ENCODE measurements at places on chromosomes 12 and 14.

- DNase-seq, result no peak
Observed at GRCh38 chr14:78367355-78367754, 197.2 kb downstream of the NRXN3 start.

DNA sequence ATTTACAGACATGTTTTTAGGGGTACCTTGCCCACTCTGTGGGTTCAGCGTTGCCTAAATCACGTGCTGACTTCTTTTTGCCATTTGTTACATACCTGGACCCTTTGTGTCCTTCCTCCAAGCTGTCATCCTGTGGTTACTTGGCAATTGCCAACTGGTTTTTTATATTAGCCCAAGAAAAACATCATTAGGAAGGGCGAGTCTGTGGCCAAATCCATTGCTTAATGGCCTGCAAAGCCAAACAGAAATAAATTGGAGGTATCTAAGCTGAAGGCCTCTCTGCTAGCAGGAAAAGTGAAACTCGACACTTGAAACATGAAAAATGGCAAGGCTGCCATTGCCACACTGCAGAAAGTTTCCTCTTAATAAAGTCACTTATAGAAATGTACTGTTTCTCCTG lies 190.4 kb downstream of the NUAK1 start:
- DNase-seq, result no peak

DNA sequence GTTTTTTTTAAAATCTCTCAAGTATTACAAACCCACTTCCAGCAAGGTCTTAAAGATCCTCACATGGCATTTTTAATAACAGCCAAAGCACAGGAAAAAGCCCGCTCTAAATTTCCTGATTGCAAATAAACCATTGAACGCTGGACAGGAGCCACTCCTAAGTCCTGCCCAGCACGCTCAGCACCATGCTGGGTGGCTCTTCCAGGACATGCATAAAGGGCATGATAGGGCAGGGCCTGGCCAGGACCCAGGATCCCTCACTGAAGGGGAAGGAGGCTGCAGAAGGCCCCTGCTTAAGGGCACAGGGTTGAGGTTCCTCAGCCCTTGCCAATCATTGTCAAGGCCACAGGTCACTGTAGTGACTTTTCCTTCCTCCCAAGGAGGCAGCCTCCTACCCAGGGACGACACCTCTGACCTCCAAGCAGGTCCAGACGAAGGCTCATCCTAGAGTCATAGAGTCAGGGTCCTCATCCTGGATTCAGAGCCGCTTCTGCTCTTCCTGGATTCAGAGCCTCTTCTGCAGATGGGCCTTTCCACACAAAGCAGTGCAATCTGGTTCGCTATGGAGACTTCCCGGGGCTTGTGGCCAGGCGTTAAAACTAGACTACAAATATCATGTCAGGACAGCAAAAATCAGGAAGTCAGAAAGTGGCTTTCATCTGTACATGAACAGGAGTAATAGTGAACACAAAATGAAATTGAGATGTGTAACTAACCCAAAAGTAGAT lies 123.8 kb downstream of the GCH1 start:
- DNase-seq, result no peak

DNA sequence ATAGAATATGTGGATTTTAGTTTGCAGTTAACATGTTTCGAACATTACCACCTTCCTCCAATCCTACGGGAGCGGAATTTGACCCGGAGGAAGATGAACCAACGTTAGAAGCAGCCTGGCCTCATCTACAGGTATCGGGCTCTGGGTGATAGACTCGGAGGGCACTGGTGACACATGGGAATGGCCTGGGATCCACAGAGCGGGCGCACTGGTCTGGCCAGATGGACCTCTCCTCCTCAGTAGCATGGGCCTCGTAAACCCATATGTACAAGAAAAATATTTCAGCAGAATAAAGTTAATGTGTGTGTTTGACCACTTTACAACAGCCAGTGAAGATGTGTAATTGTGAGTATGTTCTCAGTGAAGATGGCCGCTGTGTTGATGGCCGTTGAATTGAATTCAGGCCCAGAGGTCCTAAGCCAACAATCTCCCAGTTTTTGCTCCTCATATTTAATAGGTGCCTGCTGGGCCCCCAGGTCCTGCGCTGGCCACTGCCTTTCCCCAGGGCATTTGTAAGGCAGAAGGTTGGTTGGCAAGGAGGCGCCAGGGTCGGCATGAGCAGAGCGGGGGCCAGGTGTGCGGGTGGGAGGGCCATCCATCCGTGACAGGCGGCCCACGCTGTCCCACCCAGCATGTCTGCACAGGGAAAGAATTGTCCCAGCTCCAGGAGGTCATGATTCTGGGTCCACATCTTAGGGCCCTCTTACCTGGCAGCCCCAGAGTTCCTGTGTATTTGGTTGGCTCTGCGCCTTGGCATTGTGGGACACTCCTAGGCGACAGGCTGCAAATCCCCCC lies 82.0 kb upstream of the DYNC1H1 start:
- no peak for DNase-seq

- DNase-seq, result no peak
Observed at GRCh38 chr12:108381787-108382436, 42.8 kb upstream of the CMKLR1 start.

- DNase-seq, result no peak
Observed at GRCh38 chr12:125222876-125223275, 157.6 kb downstream of the AACS start.

DNA sequence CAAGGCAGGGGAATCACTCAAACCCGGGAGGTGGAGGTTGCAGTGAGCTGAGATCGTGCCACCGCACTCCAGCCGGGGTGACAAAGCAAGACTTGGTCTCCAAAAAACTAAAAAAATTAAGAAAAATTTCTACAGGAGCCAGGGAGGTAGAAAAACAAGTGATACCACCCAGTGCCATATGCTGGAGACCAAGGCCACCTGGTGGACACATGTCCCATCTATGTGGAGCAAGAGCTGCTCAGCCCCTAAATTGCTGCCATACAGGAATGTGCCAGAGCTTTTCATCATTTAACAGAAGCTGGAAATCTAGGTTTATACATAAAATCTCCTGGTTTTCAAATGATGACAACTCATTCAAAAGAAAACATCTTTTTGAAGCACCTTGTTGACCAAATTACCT lies 61.4 kb upstream of the ELK3 start:
- DNase-seq, result no peak

DNA sequence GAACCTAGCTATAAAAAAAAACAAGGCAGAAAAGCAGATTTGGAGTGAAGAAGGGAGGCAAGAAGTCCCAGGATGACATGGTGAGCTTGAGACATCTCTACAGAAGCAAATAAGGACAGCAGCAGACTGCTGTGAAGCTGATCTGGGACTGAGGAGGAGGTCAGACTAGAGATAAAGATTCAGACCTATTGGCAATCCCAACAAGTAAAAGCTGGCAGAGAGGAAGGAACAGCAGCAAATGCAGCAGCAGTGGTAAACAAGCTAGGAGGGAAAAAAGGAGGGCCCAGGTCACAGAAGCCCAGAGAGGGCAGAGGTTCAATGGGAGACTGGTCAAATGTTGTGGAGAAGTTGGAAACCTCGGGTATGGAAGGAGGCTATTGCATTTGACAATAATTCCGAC lies 11.3 kb downstream of the SPTB start:
- no peak for DNase-seq

DNA sequence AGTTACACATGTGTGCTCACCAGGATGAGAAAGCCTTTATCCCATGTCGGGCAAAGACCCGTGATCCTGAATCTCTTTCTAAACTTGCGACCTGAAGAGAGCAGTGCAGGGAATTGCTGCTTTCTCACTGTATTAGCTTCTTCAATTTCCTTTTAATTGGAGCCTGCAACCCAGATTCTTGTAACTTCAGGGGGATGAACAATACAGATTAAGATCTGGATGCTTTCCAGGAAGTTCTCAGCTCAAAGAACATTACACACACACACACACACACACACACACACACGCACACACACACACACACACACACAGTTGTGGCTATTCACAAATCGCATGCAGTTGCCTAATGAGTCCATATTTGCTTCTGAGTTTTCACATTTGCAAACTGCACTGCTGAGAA lies 268.3 kb downstream of the NPAS3 start:
- DNase-seq, result no peak

DNA sequence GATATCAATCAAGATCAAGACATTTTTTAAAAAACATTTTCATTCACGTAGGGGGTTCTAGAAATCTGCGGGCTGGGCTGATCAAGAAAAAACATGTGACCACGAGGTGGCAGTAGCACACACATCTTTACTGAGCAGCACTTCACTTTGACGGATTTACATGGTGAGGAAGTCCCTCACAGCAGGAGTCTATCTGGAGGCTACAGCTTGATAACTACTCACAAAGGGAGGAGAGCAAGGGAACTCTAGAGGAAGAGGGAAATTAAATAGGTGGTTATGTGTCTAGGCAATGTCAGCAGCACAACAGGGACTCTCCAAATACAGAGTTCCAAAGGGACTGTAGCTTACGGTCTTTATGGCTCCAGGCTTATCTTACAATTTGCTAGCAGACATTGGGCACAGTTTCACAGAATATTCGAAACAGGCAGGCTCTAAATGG lies 248.1 kb downstream of the DPY19L2 start:
- DNase-seq, result peak; percentile 88

- no peak for DNase-seq
Observed at GRCh38 chr12:25502118-25502517, 51.0 kb downstream of the LMNTD1 start.

GRCh38 chr14:88590173-88590572 lies 27.3 kb downstream of the ZC3H14 start:
- DNase-seq, result no peak

DNA sequence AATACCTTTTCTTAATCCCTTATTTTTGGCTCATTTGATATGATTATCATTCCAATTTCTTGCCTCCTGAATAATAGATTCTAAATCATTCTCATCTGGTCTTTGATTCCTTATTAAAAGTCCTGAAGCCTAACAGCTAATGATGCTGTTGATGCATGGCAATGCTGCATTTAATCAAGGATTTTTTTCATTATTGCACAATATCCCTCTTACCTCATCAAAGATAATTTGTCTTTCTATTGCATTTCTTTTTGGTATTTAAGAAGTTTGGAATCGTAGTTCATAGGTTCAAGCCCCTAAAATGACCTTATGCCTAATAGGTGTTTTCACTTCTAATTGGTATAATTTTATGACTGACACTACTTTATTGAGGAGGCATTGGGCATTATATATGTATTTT lies 648.2 kb upstream of the STXBP6 start:
- DNase-seq, result no peak

DNA sequence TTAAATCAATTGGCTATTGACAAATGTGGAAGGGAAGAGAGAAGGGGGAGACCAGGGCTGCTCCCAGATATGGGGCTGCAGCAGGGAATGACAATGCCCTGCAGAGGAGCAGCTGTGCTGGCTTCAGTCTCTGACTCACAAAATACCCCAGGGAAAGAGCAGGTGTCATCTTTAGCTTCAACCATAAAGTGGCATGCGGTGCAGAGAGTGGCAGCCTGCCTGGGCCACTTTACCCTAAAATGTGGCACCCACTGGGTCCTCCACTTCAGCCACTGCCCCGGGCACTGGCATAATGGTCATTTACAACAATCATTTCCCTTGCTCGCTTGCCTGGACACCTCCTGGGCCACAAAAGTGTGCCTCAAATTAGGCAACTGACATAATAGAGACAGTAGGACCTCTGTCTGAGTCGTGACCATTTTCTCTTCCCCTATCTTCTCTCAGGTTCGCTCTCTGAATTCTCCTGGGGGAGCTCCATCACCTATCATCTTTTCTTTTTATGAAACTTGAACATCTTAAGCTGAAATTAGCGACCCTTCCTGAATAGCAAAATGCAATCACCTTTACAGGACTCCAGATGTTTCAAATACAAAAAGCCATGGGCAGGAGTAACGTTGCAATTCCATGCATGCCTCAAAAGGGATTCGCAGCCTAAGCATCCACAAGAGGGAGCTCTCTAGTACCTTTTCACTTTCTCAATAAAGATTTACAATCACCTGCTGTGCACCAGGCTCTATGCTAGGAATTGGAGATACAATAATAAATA lies 179.9 kb upstream of the ATF7IP start:
- DNase-seq, result peak; percentile 21

DNA sequence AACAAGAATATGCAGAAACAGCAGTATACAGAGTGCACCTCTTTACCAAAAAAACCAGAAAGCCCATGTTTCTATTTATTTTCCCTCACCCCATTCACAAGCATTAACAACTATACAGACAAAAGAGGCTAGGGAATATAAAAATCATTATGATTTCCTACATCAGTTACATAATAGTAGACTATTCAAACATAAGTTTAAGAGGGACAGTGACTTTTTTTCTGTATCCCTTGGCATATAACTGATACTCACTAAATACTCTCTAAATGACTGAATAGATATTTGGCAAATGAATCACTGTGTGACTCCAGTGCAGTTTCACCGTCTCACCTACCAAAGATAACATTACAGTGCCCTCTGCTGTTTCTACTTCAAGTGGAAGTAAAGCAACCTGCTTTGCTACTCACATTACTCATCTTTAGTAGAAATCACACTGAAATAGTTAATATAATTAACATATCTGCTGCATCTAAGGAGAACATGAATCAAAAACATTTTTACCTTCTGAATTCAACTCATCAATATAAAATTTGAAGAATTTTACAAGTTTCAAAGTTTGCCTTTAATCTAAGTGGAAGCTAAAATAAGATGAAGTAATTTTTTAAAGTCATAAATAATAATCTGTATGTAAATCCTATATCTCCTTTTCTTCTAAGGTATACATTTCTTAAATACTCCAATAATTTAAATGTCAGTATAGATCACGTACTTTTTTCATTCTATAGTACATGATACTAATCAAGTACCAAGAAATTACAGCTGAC lies 103.8 kb downstream of the OSBPL8 start:
- peak; percentile 33 for DNase-seq

- DNase-seq, result no peak
Observed at GRCh38 chr12:120677765-120678473, 9.0 kb upstream of the MLEC start.

- no peak for DNase-seq
Observed at GRCh38 chr12:62698701-62699101, 232.1 kb downstream of the MON2 start.

DNA sequence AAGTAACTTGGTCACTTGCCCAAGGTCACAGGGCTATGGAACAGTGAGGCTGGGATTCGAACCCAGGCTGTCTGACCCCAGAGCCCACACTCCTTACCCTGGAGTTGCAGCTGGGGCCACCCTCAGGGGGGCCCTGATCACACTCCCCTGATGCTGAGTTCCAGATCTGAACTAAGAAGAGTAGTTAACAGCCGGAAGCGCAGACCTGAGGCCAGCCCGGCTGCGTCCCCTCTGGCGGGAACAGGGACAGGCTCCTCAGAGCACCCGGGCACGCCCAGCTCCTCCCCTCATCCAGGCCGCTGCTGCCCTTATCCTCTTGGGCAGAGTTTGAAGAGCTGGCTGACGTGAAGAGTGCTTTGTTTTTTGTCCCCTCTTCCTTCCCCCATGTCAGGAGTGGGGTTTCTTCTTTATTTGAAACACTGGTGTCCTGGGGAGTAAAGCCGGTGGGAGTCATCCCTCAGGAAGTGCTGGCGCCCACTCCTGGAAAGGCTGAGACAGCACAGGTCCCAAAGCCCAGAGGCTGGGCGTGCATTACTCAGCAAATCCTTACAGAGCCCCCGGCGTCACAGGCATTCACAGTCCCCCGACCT lies 8.7 kb downstream of the PHB2 start:
- peak; percentile 86 for DNase-seq

Measured in DMS153 (cell line).